ENCODE measurements at places on chromosomes 16 and 17. TPM values are rescaled to one million over a fixed set of nuclear protein-coding genes. Genes with fewer than 3 reads are reported as not detected.

The CEP95 gene
- 38.8 TPM for total RNA-seq

The MYH13 gene
- total RNA-seq, result not detected

The ADORA2B gene
- 0.12 TPM for total RNA-seq

The GNG13 gene
- total RNA-seq, result not detected

The KRT34 gene
- not detected for total RNA-seq

The CBFA2T3 gene
- not detected for total RNA-seq

The CACNG3 gene
- total RNA-seq, result not detected

The SLFN14 gene
- not detected for total RNA-seq

The CRK gene
- 10.6 TPM for total RNA-seq

The TRIM72 gene
- total RNA-seq, result not detected

The TBL3 gene
- 38.0 TPM for total RNA-seq

The MT4 gene
- total RNA-seq, result not detected
